ENCODE measurements at places on chromosomes 1 and 21.

- DNase-seq: no peak
Observed at GRCh38 chr21:35814858-35815619, 245.3 kb downstream of the SETD4 start.

DNA sequence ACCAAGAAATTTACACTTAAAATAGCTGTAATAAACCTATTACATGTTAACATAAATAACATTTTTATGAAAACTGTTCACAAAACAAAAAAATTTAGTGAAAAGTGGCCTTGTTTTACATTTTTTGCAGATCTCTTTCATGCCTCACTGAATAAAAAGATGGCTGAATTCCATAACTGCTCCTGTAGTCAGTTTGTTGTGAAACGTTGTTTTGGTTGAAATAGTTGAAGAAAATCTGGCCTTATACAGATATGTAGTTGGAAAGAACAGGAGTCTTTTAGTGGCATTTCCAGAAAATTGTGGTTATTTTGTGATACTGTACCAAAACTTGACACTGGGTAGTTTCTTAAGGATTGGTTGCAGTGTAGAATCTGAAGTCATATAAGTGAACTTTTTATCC is 18.1 kb downstream of the ITSN1 start:
- no peak for DNase-seq

DNA sequence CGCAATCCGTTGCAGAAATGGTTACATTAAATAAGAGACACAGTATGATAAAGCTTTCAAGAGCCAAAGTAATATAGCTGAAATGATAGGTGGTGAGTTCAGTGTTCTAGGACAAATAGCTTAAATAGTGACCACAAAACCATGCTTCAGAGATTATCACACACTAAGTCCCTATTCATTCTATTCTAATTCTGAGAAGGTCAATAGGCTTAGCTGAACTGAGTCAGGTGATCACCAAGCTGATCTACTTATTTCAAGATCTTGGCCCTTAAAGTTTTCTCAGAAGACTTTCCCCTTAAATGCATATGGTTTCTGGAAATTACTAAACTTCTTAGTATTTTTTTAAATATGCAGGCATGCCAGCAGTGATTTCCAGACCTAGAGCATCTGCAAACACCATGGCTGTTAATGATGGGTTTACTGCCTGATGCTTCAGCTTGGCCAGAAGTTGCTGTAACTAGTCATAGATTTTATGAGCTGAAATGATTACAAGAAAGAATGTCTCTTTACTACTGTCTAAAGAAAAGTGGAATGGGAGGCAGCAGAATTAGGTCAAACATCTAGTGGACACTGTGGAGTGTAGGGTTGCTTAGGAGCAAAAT is 242.9 kb downstream of the ST6GALNAC3 start:
- DNase-seq: no peak

DNA sequence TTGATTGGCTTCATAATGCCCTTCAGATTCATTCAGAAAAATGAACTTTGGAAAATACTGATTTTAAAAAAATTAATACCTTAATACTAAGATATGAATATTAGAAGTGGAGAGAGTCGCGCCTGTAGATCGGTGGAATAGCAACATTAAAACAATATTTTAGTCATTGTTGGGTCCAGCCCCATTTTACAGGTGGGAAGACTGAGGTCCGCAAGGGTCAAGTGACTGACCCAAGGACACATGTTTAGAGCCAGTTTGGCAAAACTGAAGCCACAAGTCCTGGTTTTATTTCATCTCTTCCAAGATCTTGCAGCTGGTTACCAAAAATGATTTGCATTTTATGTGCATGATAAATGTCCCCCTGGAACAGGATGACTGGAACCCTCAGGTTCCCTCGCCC is 113.6 kb upstream of the TMEM51 start:
- no peak for DNase-seq

- DNase-seq: no peak
Observed at GRCh38 chr1:31782421-31783410, 18.6 kb upstream of the ADGRB2 start.

DNA sequence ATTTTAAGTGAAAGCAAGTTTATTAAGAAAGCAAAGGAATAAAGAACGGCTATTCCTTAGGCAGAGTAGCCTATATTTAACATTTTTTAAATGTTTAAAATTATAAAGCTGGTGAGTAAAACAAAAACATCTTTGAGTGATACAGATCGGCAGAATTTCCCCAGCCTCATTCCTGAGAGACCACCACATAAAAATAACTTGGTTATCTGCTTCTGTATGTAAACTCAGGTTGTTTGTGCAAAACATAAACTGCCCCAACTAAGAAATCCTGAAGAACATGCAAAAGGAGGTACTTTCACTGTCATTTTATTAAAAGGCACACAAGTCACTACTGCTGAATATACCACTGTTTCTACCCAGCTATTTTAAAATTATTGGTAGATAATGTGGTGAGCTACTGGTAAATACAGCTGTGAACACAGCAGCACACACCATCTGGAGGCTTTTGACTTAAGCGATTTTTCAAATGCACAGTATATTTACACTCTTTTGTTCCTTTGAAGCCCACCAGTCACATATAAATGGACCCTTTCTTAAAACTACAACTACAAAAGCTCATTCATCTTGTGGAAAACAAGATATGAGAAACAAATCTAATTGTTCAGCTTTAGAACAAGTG is 119.3 kb downstream of the RERE start:
- no peak for DNase-seq

- no peak for DNase-seq
Observed at GRCh38 chr1:167708940-167709389, 12.8 kb upstream of the MPZL1 start.

GRCh38 chr1:1168451-1169411 is 4.9 kb upstream of the TTLL10 start:
- no peak for DNase-seq

DNA sequence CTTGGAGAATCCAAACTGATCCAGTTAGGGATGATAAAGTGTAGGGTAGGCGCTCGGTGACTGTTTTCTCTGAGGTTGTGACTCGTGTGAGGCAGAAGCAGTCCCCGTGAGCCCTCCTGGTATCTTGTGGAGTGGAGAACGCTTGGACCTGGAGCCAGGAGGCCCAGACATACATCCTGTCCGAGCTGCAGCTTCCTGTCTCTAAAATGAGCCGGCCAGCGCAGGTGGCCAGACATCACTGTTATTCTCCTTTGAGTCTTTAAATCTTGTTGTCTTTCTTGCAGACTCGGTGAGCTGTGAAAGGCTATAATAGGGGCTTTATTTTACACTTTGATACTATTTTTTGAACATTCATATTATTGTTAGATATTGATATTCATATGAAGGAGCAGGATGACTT is 12.3 kb downstream of the PCSK9 start:
- no peak for DNase-seq

DNA sequence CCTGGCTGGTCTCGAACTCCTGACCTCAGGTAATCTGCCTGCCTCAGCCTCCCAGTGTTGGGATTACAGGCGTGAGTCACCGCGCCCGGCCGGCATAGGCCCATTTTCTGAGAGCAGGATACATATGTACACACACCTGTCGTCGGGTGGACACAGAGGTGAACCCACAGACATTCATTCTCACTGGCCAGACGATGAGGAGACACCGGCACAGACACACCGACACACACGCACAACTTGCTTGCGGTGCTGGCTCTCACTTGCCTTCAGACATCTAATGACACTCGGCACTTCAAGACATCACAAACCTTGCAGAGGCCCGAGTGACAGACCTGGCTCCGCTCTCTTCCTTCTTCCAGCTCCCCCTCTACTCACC is 579 bp downstream of the PTCH2 start:
- peak; percentile 19 for DNase-seq

DNA sequence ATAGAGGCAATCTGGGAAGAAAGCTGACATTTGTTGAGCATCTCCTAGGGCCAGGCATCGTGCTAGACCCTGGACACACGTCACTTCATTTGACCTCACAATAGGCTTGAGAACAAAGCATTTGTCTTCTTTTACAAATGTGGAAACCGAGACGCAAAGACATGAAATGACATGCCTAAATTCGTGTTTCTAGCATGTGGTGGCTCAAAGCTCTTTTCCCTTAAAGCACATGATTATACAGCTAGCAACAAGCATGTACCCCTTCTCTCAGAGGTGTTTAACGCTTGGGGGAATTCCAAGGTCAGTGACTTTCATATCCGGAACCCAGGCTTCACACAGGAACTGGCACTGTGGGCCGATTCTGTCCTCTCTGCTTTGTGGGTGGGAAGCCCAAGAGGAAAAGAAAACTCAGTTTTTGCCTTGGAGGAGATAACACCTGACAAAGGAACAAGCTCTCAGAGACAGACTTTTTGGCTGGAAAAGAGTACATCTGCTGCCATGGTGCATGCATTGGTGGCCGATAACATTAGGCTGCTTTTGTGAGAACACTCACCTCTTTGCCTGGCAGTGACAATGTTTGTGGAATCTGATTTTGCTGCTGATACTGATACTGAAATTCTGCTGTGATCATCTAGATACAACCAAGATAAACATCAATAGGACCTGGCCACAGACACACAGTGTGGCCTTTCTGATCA is 15.4 kb upstream of the CD2 start:
- no peak for DNase-seq

- no peak for DNase-seq
Observed at GRCh38 chr1:117416546-117417125, 49.4 kb downstream of the MAN1A2 start.

GRCh38 chr1:48181669-48182367 is 40.7 kb upstream of the SLC5A9 start:
- DNase-seq: no peak

DNA sequence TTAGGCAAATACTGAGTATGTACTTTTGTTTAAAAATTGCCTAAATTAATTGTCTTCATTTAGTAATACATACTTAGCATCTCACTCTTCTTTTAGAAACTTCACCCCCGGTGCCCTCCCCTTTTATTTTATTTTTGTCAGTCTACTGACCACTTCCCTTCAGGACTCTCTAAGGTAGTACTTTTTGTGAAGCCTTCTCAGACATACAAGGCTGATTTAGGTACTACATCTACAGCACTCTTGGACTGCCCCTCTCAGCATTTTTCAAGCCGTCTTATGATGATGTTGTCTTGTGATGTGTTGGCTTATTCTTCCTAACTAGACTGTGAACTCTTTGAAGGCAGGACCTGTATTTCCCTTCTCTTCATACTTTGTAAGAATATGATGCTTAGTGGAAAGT is 24.7 kb downstream of the RPS6KC1 start:
- no peak for DNase-seq

DNA sequence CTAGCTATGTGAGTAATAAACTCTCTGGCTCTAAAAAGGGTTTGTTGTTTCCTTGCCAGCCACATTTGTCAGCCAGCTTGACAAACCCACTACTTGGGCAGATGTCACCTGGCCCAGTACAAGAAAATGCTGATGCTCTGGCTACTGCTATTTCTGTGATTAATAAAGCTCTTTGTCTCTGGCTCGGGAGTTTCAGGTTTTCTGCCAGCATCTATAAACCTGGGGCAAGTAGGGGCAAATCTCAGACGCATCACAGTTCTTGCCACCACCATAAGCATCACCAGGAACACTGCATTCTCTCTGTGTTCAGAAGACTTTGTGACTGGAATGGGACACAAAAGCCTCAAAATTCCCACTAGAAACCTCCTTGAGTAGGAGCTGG is 2.5 kb downstream of the ITLN2 start:
- DNase-seq: no peak

- DNase-seq: no peak
Observed at GRCh38 chr1:218669431-218669830, 324.3 kb downstream of the TGFB2 start.

DNA sequence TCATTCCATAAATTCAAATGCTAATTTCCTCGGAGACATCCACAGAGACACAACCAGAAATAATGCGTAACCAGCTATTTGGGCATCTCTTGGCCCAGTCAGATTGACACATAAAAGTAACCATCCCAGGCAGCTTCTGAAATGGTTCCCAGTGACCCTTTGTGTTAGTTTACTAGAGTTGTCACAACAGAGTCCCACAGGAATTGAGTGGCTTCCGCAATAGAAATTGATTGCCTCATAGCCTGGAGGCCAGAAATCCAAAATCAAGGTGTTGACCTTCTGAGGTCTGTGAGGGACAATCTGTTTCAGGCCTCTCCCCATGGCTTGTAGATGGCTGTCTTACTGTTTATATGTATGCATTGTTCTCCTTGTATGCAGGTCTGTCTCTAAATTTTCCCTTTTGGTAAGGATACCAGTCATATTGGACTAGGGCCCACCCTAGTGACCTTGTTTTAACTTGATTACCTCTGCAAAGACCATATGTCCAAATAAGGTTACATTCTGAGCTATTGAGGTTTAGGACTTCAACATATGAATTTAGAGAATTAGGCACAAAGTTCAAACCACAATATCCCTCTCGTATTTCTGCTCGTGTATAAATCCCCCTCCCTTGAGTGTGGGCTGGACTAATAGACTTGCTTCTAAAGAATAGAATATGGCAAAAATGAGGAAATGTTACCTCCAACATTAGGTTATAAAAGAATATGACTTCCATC is 78.2 kb upstream of the FGGY start:
- DNase-seq: no peak

GRCh38 chr1:156583821-156584622 is 4.5 kb downstream of the TTC24 start:
- DNase-seq: peak; percentile 31

DNA sequence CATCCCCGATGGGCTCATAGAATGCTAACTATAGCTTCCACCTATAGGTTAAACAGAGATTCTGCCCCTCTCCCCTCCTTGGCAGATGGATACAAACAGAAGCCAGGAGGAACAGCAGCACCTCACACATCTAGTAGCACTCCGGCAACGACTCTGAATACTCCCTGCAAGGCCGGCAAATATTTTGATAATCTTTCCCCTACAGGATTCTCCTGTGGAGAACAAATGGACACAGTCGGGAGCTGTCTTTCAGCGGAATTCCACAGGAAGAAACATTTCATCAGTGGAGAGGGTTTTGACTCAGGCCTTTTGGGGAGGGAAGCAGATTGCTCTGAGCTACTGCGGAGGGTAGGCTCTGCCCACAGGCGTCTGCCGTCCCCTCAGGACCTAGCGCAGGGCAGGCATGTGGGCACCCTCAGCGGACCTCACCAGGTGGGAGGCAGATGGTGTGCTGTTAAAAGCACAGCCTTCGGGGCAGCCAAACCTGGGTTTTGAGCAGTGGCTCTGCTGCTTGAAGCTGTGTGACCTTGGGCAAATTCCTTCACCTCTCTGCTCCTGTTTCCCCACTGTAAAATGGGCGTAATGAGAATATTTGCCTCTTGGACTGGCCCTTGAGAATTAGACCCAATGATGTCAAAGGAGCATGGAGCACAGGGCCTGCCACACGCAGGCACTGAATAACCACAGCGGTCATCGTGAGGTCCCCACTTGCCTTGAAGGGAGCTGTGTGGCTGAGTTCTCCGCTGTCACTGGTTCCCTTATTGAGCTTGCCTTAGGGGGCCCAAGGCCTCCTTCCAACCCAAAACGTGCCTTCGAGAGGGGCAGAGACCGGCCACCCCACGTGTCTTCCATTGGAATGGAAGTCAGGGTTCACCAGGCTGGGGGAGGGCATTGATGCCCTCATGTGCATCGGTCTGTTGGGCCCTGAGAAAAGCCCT is 19.2 kb upstream of the BCAR3 start:
- no peak for DNase-seq

DNA sequence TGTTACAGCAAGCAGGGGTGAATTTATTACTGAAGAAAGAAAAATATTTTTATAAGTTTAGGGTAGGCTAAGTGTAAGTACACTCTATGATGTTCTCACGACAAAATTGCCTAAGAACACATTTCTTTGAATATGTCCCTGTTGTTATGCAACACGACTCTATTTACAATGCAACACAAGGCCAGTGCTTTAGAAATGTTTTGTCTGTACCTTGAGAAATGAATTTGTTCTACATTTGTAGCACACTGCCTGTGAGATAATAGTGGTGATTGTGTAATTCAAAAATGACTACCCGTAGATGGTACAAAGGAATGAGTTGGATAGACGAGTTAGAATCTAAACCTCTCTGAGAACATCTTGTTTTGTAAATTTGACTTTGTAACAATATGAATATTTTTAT is 63.7 kb upstream of the IGSF5 start:
- DNase-seq: no peak
